ENCODE measurements at places on chromosomes 6 and 20.
A peak's percentile ranks its signal among the peaks of the same experiment; 100 is the strongest.

DNA sequence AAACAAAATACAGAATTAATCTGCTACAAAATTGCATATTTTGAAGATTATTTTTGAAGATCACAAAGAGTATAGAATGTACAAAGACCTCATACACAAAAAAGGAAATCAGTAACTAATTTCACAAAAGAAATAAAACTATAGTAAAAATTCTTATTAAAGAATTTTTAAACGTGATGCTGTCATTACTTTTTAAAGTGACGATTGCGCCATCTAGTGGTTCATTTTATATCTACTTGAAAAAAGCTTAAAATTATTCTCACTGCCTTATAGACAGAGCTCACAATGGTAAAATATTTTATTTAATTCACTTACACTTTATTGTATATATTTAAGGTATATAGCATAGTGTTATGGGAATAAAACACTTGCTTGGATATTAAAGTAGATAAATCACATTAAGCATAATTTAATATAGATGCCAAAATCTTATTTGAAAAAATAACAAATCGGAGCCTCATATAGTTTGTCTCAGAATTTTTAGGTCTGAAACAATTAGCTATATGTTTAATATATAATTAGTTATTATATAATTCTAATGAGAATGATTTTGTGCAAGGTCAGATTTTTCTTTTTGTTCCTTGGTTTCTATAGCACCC, 128.8 kb downstream of the PHF3 start:
- DNase-seq, result no peak

DNA sequence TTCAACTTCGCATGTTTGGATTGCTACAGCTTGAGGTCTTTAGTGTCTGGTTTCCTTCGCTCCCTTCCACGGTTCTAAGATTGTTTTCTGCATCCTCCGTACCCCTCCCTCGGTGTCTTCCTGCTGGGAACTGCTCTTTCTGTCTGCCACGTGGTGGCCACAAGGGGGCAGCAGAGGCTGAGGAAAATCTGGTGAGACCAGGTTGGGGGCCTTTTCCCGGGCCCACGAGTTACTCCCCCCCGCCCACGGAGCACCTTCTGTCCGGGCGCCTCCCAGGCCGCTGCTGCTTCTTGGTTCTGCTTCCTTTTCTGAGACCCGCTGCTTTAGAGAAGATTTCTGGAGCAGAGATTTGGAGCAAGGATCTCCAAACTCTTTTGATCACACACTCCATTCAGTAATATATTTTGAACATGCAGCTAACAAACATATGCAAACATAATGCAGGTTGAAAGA, 21.1 kb upstream of the NOTCH4 start:
- peak; percentile 48 for DNase-seq

- DNase-seq, result no peak
Observed at GRCh38 chr6:141653590-141653989, 479.1 kb upstream of the GJE1 start.

DNA sequence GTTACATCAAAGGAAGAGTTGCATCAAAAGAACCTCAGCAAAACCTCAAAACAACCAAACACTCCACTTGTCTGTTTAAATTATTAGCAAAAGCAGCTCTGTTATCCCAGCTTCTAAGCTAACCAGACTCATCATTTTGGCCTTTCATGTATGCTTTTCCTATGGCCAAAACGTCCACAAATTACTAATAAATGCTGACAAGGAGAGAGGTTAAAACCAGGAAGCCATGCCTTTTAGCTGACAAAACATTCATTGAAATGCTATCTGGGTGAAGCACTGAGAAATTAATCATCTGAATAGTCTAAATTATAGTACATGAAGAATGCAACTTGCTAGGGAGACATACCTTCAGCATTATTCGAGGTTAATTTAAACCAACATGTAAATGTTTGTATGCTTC, 80.6 kb downstream of the LAMA2 start:
- DNase-seq, result no peak

DNA sequence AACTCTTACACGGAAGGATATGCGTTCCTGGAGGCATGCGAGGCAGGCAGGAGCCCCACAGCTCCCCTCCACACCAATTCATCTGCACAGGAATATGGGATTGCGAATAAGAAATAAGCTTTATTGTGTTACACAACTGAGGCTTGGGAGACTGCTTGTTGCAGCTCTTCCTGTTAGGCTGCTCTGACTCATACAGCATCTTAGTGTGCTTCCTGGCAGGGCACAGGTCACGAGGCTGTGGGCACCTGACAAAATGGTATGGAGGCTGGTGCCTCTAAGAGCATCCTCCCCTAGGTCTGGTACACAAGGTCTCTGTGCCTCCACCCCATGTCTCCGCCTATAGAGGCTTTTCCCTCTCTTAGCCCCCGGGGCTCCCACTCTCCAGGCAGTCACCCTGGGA, 6.8 kb downstream of the SLC22A3 start:
- no peak for DNase-seq

- DNase-seq, result no peak
Observed at GRCh38 chr6:160775792-160776580, 73.9 kb downstream of the PLG start.

GRCh38 chr6:100612094-100612493, 147.4 kb upstream of the SIM1 start:
- no peak for DNase-seq

- DNase-seq, result no peak
Observed at GRCh38 chr6:7101290-7101689, 6.5 kb upstream of the RREB1 start.

GRCh38 chr6:135465307-135465706, 32.2 kb downstream of the AHI1 start:
- DNase-seq, result no peak

- no peak for DNase-seq
Observed at GRCh38 chr6:130778946-130779657, 48.1 kb upstream of the SMLR1 start.

- peak; percentile 73 for DNase-seq
Observed at GRCh38 chr6:26123675-26123946, 36.4 kb downstream of the HFE start.

DNA sequence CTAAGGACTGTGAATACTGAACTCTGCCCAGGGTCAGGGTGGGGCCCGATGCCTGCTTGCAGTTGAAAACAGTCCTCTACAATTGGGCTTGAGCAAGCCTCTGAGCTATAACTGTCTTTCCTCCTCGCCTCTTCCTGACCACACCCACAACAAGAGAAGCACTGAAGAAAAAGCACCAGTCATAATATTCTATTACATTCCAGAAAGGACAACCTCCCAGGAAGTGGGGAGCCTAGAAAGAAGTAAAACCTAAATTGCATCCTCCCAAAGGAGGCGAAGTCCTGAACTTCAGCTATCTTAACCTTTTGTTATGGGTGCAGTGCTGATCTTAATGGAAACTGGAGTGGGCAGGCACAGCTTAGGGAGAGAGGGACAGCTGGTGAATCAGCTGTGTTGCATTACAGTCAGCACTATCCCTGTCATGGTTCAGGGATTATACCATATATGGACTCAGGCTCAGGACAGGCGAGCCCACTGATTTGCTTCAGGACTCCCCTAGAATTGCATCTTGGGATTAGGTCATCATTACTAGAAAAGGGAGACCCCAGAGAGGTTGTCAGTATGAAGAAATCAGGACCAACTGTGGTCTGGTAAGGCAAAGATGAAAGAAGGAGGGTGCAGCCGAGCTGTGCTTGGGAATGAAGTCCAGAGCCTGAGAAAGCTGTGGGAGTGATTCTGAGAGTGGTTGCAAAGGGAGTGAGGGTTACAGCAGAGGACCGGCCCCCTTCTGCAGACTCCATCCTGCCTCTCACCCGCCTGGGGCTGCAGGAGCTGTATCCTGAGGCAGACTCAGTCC, 18.3 kb upstream of the TRAM2 start:
- DNase-seq, result no peak

DNA sequence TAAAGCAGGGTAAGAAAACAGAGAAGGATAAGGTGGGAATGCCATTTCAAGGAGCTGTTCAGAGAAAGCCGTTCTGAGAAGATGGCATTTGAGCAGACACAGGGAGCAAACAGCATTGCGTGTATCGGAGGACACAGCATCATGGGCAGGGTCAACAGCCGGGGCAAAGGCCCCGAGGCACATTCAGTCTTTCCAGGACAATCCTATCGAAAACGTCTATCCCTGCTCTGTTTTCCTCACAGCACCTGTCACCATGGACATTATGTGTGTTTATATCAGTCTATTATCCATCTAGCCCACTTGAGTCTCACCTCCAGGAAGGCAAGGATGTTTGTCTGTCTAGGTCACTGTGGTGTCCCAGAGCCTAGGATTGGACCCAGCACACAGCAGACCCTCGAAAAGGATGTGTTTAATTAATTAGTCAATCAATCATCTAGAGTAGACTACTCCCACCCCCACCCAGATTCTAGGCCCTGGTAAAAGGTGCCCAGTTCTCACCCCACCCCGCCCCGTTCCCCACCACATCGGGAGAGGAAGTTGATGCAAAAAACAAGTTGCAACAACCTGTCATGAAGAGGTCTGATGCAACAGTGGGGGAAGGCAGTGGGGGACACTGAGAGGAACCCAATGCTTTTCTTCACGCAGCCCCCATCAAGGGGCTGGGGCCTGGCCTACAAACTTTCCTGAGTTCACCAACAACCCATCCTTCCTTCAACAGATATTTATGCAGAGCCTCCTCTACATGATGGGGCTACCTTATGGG, 66.6 kb downstream of the PREX1 start:
- DNase-seq, result no peak

GRCh38 chr20:53582574-53583351, 10.9 kb downstream of the ZNF217 start:
- no peak for DNase-seq

DNA sequence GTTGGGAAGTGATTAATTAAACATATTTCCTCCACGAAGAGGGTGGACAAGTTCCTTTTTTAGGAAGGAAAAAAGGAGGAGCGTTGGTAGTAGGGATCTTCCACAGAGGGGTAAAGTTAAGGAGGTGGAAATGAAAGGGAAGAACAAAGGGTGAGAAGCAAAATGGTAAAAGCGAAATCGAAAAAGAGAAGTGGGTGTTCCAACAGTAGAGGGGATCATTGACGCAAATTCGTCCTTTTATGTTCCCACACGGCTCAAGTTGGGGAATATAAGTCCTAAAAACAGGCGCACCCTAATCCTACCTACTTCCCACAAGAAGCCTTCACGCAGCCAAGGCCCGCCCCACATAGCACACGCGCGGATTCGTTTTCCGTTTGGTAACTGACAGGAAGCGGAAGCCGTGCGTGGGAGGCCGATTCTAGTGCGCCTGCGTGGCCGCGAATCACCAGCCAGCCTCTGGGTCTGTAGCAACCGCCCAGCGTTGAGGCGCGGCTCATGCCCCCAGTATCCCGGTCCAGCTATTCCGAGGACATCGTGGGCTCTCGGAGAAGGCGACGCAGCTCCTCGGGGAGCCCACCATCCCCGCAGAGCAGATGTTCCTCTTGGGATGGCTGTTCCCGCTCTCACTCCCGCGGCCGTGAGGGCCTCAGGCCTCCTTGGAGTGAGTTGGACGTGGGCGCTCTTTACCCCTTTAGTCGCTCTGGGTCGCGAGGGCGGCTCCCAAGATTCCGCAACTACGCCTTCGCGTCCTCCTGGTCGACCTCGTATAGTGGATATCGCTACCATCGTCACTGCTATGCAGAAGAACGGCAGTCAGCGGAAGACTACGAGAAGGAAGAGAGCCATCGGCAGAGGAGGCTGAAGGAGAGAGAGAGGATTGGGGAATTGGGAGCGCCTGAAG, at the start of gene NKAPL:
TSS of gene NKAPL (plus strand) at position 421 of the 901 bp plus-strand sequence. CDS start at position 496, 75 bp downstream.
- peak; percentile 48 for DNase-seq

DNA sequence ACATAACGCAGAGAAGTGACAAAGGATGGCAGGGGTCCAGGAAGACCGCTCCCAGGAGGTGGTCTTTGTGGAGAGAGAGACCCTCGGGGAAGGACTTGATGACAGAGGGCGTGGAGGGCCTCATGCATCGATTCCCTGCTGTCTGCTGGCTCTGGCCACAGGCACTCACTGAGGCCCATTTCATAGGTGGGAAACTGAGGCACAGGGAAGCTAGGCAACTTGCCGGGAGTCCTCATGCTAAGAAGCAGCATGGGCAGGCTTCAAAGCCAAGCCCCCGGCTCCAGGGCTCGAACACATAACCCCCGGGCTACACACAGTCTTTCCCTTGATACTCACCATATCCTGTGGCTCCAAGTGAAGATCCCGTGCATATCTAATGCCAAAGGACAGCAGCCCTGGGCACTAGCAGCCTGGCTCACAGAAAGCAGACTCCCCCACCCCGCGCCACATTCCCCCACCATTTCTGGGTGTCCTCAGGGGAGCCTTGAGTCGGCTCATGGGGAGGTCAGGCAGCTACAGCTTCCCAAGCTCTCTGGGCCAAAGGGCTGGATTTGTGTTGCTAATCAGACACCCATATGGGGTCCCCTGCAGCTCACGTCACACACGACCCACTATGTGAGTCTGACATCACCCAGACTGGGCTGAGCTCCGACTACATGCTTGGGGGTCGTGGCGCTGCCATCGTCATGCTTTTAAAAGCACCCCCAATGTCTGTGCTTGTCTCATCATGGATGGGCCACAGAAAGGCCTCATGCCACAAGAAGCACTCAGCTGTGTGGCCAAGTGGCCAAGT, 130.9 kb upstream of the PMEPA1 start:
- no peak for DNase-seq

- DNase-seq, result peak; percentile 70
Observed at GRCh38 chr6:29632789-29633533, at the start of gene GABBR1. GABBR1 (minus strand) TSS chr6:29633183; CDS start chr6:29632385, 798 bp downstream.
